ENCODE measurements at places on chromosomes 4 and X.

- no peak for DNase-seq
Measured at GRCh38 chrX:53718073-53718472, 31.6 kb upstream of the HUWE1 start.

DNA sequence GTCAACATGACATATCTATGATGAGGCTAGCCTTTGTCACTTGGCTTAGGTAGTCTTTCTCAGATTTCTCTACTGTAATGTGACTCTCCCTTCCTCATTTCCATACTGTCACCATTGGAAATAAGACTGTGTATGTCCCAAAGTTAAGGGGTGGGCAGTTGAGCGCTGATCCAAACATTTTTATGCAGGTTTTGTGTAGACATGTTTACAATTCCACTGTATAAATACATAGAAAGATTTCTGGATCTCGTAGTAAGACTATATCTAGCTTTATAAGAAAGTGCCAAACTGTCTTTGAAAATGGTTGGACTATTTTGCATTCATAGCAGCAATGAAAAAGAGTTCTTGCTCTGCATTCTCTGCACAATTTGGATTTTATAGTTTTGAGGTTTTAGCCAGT is 227.2 kb downstream of the GPM6A start:
- no peak for DNase-seq

DNA sequence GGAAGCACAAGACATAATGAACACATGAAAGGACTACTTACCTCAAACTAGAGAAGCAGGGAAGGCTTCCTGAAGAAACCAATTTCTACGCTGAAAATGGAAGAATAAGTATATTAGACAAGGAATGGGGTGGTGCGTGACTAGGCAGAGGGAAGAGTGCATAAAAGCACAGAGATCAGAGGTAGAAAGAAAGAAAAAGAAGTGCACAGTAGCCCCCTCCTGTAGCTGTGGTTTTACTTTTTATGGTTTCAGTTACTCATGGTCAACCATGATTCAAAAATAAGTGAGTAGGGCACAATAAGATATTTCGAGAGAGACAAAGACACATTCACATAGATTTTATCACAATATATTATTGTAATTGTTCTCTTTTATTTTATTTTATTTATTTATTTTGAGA is 934.5 kb upstream of the INTU start:
- no peak for DNase-seq

DNA sequence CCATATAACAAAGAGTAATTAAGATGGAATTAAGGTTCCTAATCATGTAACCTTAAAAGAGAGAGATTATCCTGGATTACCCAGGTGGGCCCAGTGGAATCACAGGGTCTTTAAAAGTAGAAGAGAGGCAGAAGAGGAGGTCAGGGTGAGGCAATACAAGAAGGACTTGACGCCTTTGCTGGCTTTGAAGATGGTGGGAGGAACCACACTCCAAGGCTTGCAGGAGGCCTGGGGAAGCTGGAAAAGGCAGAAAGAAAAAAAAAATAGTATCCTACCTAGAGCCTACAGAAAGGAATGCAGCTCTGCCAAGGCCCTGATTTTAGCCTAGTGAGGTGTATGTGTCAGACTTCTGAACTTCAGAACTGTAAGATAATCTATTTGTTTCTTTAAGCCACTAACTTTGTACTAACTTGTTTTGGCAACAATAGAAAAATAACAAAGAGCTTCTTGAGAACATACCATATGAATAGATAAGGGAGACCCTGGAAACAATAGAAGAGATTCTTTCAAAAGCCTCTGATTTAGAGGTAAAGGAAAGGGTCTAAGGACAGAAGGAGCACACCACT is 229.9 kb upstream of the TTC29 start:
- no peak for DNase-seq

GRCh38 chrX:68355629-68355920 is 77.7 kb downstream of the OPHN1 start:
- DNase-seq = no peak

DNA sequence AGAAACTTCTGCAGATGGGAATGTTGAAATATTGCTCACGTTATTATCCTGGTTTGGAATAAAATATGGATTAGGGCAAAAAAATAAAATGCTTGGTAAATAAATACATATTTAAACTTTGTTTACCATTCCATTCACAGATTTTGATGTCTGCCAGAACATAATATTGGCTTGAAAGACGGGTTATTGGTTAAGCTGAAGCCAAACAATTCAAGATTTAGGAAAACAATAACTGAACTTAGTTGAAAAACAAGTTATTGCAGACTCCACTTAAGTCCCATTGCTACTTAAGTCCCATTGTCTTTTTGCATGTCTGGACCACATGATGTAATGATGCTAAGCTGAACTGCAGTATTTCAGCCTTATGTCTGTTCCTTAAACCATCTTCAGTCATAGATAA is 722.5 kb downstream of the FAT4 start:
- no peak for DNase-seq

DNA sequence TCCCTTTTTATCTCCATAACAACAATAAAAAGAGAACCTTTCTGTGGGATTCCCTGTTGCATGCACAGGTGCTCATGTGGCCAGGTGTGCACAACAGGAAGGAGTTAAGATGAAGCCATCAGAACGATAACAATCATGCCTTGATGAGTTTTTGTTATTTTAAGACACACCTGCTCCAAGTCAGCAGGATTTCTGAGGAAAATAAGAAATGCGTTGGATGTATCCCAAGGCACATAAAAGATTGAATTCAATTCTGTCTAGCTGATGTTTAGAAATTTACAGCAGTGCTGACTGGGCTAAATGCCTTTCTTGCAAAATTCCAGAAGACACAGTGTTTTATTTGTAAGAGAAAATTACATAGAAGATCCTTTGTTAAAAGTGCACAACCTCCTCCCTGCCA is 1678.2 kb downstream of the ARAP2 start:
- no peak for DNase-seq

DNA sequence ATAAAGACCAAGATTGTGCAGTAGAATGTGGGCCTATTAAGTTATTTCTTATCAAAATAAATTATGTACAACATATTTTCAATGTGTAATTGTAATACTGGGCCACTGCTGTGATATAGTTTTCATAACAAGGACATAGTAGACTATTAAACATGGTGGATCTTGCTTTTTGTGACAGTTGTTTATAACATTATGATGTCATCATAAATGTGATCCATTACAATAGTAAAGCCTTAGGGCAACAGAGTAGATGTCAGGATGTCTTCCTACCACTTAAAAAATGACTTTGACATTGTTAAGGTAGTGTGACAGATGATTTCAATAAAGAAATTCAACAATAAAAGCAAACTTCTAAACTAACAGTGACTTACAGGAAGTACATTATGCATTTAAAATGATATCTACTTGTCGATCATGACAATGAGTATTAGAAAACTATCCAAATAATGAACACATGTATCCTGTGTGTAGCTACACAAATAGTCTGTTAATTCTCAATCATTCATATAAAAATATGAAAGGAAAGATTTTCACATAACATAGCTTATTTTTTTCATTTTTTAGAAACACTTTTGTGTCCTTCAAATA is 5.3 kb upstream of the AGA start:
- no peak for DNase-seq

DNA sequence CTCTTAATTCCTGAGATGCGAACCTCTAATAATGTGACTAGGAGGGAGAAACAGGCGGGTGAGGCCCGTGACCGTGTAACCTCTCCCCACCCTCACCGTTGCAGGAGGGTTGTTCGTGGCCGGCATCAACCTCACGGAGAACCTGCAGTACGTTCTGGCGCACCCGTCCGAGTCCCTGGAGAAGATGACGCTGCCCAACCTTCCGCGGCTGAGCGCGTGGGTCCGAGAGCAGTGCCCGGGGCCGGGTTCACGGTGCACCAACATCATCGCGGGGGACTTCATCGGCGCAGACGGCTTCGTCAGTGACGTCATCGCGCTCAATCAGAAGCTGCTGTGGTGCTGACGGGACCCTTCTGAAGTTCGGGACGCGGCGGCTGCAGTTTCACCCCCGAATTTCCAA is 17.8 kb downstream of the PLCXD1 start:
- no peak for DNase-seq

- DNase-seq = no peak
Measured at GRCh38 chr4:123618606-123619005, 222.0 kb downstream of the SPRY1 start.

GRCh38 chr4:111839141-111839540 is 306.1 kb upstream of the FAM241A start:
- DNase-seq = no peak

- DNase-seq = no peak
Measured at GRCh38 chr4:11021333-11021732, 336.8 kb upstream of the CLNK start.

GRCh38 chrX:69616457-69617203 is 717 bp downstream of the EDA start:
- DNase-seq = peak; percentile 7

GRCh38 chrX:41382714-41383645 is 49.0 kb downstream of the DDX3X start:
- DNase-seq = no peak

DNA sequence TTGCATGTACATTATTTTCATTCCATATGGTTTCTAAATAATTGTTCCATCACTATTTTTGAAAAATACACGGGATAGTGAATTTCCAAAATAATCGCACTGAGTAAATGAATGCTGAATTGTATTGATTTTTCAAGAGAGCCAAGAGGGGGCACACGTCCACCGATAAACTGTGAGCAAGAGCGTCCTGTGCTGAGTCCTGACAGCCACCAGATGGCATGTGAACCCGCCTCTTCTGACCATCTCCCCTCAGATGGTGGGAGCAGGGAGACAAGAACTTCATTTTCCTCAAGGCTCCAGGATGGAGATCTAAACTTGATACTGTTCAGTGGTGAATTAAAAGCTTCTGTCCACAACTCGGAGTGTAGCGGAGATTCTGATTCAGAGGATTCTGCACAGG is 30.6 kb upstream of the IL9R start:
- DNase-seq = no peak

GRCh38 chr4:130563185-130563888 is 1467.4 kb downstream of the C4orf33 start:
- peak; percentile 27 for DNase-seq

DNA sequence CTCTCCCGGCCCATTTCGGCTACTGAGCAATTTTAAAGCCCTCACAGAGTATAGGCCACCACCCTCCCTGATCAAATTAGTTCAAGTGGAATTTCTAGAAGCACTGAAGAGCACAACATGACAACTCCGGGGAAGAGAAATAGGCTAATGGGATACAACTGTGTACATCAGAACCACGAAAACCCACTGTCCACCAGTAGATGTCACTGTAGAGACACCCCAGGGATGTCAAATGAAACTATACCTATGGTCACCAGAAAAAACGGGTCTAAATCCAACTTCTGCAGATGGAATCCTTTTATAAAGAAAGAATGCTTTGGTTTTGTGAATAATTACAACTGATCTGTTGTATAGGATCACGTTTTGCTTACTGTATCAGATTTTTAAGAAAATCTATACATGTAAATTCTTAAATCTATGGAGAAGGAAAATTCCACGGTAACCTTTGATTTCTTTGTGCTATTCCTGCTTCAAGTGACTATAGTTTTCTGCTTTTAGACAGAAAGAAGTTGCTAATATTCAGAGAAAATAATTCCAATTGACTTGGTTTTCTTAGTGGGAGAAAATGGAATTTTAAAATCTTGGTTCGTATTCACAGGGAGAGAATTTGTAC is 29.5 kb upstream of the MAP3K15 start:
- peak; percentile 35 for DNase-seq

- DNase-seq = no peak
Measured at GRCh38 chr4:25938366-25938765, 24.3 kb downstream of the SMIM20 start.

DNA sequence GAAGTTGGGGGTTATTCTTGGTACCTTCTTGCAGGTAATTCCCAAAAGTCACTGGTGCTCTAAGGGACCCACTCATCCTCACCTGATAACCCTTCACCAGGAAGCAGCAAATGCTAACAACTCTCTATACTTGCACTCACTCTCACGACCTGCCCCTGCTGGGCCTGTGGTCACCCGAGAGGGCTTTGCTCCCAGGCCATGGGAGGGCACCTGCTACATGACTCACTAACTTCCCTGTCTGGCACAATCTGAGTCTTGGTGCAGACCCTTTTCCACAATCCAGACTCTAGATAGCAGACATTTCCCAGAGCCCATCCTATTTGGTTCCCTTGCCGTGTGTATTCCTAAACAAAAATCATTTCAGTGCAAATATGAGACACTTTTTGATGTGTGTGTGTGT is 403.8 kb upstream of the FAT1 start:
- DNase-seq = no peak

GRCh38 chr4:77432717-77433417 is 172.8 kb upstream of the CXCL13 start:
- DNase-seq = no peak

DNA sequence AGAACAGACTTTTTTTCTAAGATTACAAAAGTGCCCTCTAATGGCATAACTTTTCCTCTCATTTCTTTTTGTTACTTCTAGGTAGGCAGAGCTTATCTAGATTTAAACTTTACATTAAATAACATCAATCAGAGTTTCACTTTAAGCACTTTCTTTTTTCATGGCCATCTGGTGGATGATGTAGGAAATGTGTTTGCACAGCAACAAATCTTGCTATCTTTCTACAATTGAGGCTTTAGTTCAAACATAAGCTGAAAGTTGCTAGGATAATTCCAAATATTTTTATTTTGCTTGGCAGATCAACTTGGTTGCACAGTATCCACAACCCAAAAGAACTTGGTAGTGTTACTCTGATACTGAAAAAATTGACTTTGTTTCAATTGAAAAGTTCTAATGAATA is 22.0 kb downstream of the NDNF start:
- no peak for DNase-seq

DNA sequence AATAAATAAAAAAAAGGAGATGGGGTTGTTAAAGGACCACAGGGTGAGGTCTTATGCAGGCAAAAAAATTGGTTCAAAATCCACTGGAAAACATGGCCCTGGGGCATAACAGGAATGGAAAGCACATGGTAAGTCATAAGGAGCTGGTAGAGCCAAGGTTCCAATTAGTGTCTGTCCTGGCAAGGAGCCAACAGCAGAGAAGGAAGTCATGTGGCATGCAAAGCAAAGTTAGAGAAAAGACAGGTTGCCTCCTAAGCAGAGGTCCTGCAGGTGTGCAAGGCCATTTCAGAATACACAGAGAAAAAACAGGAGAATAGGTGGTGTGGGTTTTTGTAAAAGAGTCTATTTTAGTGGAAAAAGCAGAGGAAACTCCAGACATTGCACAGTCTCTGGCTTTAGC is 1881.7 kb downstream of the ARAP2 start:
- DNase-seq = no peak

GRCh38 chrX:154368630-154369448 is 5.6 kb downstream of the FLNA start:
- no peak for DNase-seq

DNA sequence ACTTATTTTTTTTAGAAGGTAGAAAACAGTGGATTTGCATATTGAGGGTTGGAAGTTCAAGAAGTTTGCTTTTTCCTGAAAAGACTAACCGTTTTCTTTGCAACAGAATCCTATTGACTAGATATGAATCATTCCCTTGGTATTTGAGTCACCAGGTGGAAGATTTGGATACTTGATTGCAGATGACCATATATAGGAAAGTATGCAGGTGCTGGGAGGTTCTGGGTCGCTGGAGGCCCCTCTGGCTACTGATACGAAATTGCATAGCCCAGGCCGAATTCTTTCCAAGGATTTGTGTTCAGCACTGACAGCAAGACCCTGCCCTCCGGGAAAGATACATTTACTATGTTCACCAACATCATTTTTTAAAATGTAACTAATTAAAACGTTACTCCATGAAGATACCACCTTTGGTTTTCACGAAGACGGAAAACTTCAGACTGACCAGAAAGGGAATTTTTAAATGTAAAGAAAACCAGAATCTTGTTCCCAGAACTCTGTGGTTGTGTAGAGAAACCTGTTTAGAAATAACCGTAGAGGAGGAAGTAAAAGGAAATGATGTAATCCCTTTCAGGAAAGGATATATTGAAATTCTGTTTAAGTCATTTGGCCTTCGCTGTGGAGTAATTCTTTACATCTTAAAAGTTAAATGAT is 946 bp downstream of the ANXA3 start:
- no peak for DNase-seq
